ENCODE measurements at places on chromosomes 7 and 10.

DNA sequence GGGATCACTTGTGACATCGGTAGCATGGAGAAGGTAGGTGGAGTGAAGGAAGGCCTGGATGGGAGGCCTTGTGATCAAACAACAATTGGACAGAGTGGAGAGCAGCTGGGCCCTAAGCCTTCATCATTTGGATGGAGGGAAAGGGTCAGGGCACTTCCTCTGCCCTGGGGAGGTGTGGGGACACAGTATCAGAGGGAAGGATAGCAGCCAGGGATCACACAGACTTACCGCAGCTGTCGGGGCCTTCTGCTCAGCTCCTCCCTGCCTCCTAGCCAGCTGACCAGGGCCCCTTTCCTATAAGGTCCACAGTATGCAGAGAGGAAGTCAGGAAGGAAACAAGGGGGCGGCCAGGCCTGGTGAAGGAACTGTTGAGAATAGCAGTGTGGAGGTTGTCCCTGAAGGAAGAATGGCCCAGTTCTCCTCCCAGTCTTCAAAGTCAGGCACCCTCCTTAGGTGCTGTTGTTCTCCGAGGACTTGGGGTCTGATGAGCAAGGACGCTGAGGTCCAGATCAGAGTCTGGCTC lies 62.1 kb downstream of the ABCC2 start:
- ATAC-seq = no peak

GRCh38 chr7:130134106-130134636 lies 63.8 kb downstream of the KLHDC10 start:
- ATAC-seq = no peak

DNA sequence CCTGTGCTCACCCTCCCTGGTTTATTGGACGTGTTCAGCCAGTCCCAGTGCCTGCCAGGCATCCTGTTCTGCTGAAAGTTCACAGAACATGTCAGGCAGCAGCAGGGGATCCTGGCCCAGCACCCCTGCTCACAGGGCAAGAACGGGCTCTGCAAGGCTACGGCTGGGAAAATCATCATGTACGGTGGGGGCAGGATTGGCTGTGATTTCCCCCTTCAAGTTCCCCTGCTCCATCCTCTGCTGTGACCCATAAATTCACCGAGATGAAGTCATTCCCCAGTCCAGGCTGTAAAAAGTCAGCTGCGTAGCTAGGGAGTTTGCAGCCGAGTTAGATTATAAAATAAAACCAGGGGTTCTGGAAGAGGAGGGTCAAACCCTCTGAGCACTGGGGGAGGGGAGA lies 484.1 kb upstream of the ZMIZ1 start:
- ATAC-seq = no peak

DNA sequence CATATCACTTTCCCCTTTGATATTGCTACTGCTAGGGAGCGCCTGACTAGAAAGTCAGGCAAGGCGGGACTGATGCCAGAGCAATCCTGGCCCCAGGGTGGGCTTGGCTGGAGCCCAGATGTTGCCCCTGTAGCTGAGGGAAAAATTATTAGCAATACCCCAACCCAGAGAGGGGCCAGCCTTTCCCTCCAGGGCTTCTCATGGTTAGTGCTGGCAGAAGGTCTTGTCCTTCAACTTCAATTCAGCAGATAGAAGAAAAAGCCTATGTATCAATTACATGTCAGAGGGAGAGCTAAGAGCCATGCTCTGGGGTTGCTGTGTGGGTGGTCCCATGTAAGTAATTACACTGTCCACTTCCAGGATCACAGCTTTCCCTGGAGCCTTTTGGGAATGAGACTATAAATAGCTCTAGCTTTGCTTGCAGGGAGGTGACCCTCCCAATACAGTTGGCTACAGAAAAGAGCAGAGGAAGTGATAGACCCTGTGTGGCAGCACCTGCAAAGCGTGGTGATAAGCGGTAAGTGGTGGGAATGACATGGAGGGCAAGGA lies 579.1 kb downstream of the CCSER2 start:
- ATAC-seq = no peak

DNA sequence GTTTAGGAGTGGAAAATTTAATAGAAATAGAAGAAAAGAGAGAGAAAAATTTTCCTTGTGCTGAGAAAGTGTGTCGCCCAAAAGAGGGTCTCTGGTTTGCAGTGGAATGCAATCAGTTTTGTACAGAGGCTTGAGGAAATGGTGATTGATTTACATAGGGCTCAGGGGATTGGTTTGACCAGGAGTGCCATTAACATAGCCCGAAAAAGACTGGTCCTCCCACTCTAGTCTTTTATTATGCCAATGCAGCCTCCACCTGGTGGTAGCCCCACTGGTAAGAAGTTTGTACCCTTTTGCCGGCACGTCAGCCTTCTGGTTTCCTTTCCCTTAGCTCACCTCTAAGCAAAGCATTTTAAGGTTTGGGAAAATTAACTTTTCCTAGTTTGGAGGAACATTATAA lies 885.3 kb downstream of the XPNPEP1 start:
- ATAC-seq = no peak

- ATAC-seq = no peak
These were observed 37.7 kb downstream of the ATXN7L1 start for GRCh38 chr7:105838627-105839231.

Data from stimulated activated memory B cell treated with anti-CD40 and anti-IgM and Interleukin-4, amounts not matched to agents 10 μg/mL and 1 μg/mL and 100 μg/mL, for 72 hours (primary cell).